GM12878 (cell line): ENCODE measurements at places on chromosomes 16 and 17. TPM values are rescaled to one million over a fixed set of nuclear protein-coding genes. Genes with fewer than 3 reads are reported as not detected.
A peak's percentile ranks its signal among the peaks of the same experiment; 100 is the strongest.

DNA sequence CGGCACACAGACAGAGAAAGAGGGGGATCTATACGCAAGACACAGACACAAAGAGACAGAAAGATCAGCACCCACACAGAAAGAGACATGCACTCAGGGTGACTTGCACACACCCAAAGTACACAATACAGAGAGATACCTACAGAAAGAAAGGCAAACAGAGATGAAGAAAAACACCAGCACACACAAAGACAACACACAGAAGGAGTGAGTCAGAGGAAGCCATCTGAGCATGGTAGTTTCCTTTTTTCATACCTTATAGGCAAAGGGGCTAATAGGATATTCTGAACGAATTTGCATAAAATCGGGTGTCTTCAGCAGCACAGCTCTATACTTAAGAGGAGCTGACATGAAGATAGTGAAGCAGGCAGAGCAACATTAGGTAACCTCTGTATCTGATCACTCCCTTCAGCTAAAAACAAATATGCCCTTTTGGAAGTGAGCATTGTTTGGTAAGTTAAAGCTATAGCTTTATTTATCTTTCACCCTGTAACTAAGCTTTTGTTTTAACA lies 198.6 kb downstream of the AATF start:
- H3K4me3 ChIP-seq = peak overlapping the region; percentile 21; the same call in 1 of the 2 replicates
- H3K36me3 ChIP-seq = no peaks in the 10 kb centered on the region; the same call in none of the 2 replicates
- no peaks in the 10 kb centered on the region for H3K27me3 ChIP-seq

Gene TNFSF13
- 14.5 and 14.6 TPM in 2 replicates for total RNA-seq

DNA sequence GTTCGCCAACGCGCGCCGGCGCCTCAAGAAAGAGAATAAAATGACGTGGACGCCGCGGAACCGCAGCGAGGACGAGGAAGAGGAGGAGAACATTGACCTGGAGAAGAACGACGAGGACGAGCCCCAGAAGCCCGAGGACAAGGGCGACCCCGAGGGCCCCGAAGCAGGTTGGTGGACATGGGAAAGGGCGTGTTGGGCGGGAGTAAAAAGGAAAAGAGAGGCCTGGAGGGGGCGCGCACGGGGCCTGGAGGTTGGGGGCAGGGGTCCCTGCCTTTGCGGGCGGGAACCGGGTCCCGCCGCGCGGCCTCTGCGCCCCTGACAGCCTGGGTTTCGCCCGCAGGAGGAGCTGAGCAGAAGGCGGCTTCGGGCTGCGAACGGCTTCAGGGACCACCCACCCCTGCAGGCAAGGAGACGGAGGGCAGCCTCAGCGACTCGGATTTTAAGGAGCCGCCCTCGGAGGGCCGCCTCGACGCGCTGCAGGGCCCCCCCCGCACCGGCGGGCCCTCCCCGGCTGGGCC lies 2.1 kb downstream of the IRX5 start:
- DNase-seq = no peak
- H3K27me3 ChIP-seq = peaks cover 33% of the 10 kb centered on the region
- H3K36me3 ChIP-seq = no peaks in the 10 kb centered on the region
- no peak overlapping the region for H3K4me3 ChIP-seq
- H3K27ac ChIP-seq = no peak overlapping the region
- H3K4me1 ChIP-seq = peaks cover 3% of the 10 kb centered on the region

GRCh38 chr17:41547378-41547841 lies 19.3 kb upstream of the KRT19 start:
- H3K36me3 ChIP-seq = no peaks in the 10 kb centered on the region
- H3K4me1 ChIP-seq = no peaks in the 10 kb centered on the region
- no peak for DNase-seq
- no peaks in the 10 kb centered on the region; the same call in 1 of the 2 replicates for H3K27me3 ChIP-seq
- H3K4me3 ChIP-seq = no peak overlapping the region
- H3K27ac ChIP-seq = no peak overlapping the region

- peak overlapping the region; percentile 95 for H3K27ac ChIP-seq
- H3K36me3 ChIP-seq = no peaks in the 10 kb centered on the region
- H3K27me3 ChIP-seq = no peaks in the 10 kb centered on the region
- peak; percentile 72 for DNase-seq
These were observed 2.4 kb downstream of the EVI2A start for GRCh38 chr17:31318851-31319661.

- H3K27me3 ChIP-seq = no peaks in the 10 kb centered on the region
- no peak overlapping the region for H3K4me3 ChIP-seq
- no peaks in the 10 kb centered on the region for H3K4me1 ChIP-seq
- H3K27ac ChIP-seq = no peak overlapping the region
- H3K36me3 ChIP-seq = no peaks in the 10 kb centered on the region
- no peak for DNase-seq
These were observed 2.0 kb downstream of the AOC3 start for GRCh38 chr17:42853004-42853403.

DNA sequence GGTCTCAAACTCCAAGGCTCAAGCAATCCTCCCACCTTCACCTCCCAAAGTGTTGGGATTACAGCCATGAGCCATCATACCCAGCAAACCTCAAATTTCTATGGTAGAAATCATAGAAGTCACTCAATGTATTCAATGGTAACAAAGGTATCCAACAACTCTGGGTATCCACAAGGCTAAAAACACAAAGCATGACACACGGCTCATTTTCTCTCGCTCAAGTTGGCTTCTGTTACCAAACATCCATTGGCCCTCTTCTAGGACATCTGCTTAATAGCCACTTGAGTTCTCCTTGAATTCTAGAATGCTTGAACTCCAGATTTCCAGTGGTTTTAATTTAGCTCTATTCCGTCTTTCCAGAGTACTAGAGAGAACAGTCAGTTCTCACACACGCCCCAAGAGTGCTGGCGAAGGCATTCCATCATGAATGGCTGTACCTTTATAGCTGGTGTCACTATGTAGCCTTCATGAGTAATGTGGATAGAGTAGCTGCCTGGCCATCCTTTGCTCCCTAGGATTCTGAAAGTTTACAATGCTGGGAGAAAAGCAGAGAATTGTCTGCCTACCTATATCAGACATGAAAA lies 42.6 kb downstream of the SPAG9 start:
- H3K27me3 ChIP-seq = no peaks in the 10 kb centered on the region
- H3K4me1 ChIP-seq = no peaks in the 10 kb centered on the region
- no peak overlapping the region for H3K27ac ChIP-seq
- H3K4me3 ChIP-seq = no peak overlapping the region
- H3K36me3 ChIP-seq = peaks cover 4% of the 10 kb centered on the region; the same call in 1 of the 2 replicates
- DNase-seq = no peak

DNA sequence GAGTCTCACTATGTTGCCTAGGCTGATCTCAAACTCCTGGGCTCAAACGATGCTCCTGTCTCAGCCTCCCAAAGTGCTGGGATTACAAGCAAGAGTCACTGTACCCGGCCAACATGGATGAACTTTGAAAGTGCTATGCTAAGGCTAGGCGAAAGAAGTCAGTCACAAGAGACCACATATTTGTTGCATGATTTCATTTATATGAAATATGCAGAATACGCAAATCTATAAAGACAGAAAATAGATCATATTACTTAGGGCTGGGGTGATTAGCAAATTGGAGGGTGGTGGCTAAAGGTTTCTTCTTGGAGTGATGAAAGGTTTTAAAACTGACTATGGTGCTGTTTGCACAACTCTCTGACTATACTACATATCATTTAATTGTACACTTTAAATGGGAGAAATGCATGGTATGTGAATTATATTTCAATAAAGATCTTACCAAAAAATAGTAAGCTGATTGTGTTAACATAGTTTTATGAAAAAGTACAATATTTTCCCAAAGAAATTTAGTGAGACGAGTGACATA lies 1.2 kb upstream of the FLYWCH1 start:
- no peaks in the 10 kb centered on the region for H3K27me3 ChIP-seq
- H3K4me1 ChIP-seq = peaks cover 9% of the 10 kb centered on the region
- no peak overlapping the region for H3K27ac ChIP-seq
- DNase-seq = no peak
- no peak overlapping the region for H3K4me3 ChIP-seq

Gene PEMT
- 32.8 and 35.8 TPM in 2 replicates for total RNA-seq

GRCh38 chr16:87389245-87389644 lies 2.9 kb upstream of the MAP1LC3B start:
- no peak for DNase-seq
- no peak overlapping the region; the same call in 1 of the 2 replicates for H3K27ac ChIP-seq
- peaks cover 16% of the 10 kb centered on the region for H3K4me1 ChIP-seq
- no peaks in the 10 kb centered on the region for H3K36me3 ChIP-seq
- H3K4me3 ChIP-seq = no peak overlapping the region

GRCh38 chr17:79203016-79203415 lies 128.4 kb downstream of the ENGASE start:
- no peaks in the 10 kb centered on the region for H3K36me3 ChIP-seq
- no peak overlapping the region for H3K27ac ChIP-seq
- H3K4me1 ChIP-seq = no peaks in the 10 kb centered on the region
- no peak for DNase-seq

- DNase-seq = no peak
- peak overlapping the region; percentile 76 for H3K27ac ChIP-seq
- peaks cover 15% of the 10 kb centered on the region for H3K4me1 ChIP-seq
- H3K27me3 ChIP-seq = no peaks in the 10 kb centered on the region
These were observed 3.3 kb downstream of the CTCF start for GRCh38 chr16:67565470-67566100.

Gene SOX9
- 18.2 and 19.0 TPM in 2 replicates for total RNA-seq

GRCh38 chr16:86363836-86364618 lies 146.3 kb upstream of the FOXF1 start:
- H3K4me3 ChIP-seq = no peak overlapping the region
- peaks cover 5% of the 10 kb centered on the region for H3K27me3 ChIP-seq
- H3K4me1 ChIP-seq = no peaks in the 10 kb centered on the region
- DNase-seq = no peak

Gene TNFRSF17
- 92.4 and 106 TPM in 2 replicates for total RNA-seq

DNA sequence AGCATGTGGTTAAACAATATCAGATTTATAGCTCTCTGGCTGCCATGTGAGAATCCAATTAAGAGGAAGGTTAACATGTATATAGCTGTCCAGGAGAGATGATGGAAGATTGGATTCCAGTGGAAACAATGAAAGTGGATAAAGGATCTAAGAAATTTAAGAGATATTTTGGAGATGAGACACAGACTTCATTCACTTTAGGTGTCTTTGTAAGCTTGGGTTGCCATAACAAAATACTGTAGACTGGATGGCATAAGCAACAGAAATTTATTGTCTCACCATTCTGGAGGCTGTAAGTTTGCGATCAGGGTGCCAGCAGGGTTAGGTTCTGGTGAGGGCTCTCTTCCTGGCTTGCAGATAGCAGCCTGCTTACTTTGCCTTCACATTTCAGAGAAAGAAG lies 155.9 kb upstream of the MYOCD start:
- H3K4me1 ChIP-seq = no peaks in the 10 kb centered on the region
- H3K27me3 ChIP-seq = no peaks in the 10 kb centered on the region
- no peaks in the 10 kb centered on the region for H3K36me3 ChIP-seq
- H3K4me3 ChIP-seq = no peak overlapping the region
- H3K27ac ChIP-seq = no peak overlapping the region
